ENCODE measurements at places on chromosomes 5 and 9.

DNA sequence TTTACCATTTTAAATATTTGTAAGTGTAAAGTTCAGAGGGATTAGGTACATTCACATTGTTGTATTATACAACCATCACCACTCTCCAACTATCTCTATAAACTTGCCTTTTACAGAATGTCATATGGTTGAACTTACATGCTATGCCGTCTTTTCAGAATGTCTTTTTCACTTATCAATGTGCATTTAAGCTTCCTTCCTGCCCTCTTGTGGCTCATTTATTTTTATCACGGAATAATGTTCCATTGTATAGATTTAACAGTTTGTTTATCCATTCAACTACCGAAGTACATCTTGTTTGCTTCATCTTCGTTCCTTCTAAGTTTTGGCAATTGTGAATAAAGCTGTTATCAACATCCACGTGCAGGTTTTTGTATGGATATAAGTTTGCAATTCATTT, 133.3 kb upstream of the C6 start:
- H3K4me1 ChIP-seq, result no peaks in the 10 kb centered on the region
- H3K4me3 ChIP-seq, result no peak overlapping the region
- H3K36me3 ChIP-seq, result no peaks in the 10 kb centered on the region
- no peak for DNase-seq
- no peaks in the 10 kb centered on the region for H3K27me3 ChIP-seq

DNA sequence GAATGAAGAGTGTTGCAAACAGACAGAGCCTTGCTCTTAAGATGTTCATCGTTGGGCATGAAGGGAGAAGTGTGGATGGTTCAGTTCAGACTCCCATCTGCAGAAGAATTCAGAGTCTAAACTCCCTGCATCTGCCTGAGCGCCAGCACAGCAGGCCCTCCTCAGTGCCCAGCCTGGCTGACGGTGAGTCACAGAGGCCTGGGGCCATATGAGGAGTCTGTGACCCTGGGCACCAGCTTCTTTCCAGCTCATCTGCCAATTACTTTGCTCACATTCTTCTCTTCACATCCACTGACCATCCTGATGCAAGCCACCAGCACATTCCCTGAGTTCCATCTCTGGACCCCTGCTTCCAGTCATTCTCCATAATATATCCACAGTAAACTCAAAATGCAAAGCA, 401.1 kb upstream of the TRPC7 start:
- no peak overlapping the region for H3K27ac ChIP-seq
- no peak overlapping the region for H3K4me3 ChIP-seq
- H3K36me3 ChIP-seq, result no peaks in the 10 kb centered on the region
- H3K4me1 ChIP-seq, result peaks cover 4% of the 10 kb centered on the region
- no peak for DNase-seq

GRCh38 chr5:138565100-138565821, 9.9 kb downstream of the HSPA9 start:
- H3K36me3 ChIP-seq, result peaks cover 52% of the 10 kb centered on the region
- H3K4me3 ChIP-seq, result no peak overlapping the region
- H3K27ac ChIP-seq, result no peak overlapping the region
- peaks cover 2% of the 10 kb centered on the region for H3K27me3 ChIP-seq
- H3K4me1 ChIP-seq, result no peaks in the 10 kb centered on the region

DNA sequence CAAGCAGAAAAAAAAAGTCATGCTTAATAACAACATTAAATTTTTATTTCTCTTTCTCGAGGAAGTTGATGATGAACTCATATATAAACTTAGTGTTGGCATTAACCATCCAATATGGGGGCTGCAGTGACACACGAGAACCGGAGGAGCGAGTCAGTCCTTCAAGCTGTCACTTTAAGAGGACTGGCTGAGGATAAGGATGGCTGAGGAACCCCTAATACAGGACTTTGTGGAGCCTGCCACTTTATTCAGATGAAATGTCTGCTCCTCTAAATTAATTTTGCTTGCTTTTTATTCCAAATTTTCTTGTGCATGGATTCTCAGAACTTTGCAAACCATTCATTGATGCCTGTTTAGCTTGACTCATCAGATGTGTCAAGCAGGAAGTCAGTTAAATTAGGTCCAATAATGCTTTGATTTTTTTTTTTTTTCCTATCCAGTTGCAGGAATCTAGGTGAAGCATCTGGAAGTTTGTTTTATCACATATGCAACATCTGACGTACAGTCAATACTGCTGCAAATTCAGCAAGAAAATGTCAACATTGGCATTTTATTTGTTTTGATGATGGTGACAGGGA, 144.2 kb upstream of the COL5A1 start:
- no peak for DNase-seq
- H3K4me3 ChIP-seq, result no peak overlapping the region
- H3K36me3 ChIP-seq, result no peaks in the 10 kb centered on the region
- no peak overlapping the region for H3K27ac ChIP-seq

DNA sequence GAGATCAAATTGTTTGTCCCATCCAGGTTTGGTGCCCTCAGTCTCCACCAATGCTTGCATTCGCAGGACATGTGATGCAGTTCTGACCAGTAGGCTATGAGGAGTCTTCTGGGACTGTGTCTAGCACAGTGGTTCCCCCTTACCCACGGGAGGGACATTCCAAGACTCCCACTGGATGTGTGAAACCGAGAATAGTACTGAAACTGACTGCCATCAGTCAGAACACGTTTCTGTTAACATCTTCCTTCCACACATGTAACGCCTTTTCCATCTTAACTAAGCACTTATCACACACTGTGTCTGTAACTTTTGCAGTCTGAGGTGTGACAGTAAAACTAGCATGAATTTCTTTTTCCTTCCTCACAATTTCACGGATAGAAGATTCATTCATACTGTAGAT, 74.7 kb downstream of the PTTG1 start:
- H3K36me3 ChIP-seq, result no peaks in the 10 kb centered on the region
- DNase-seq, result no peak
- peaks cover 23% of the 10 kb centered on the region for H3K4me1 ChIP-seq
- no peak overlapping the region for H3K27ac ChIP-seq
- H3K27me3 ChIP-seq, result peaks cover 1% of the 10 kb centered on the region

- peaks cover 4% of the 10 kb centered on the region for H3K36me3 ChIP-seq
- H3K4me3 ChIP-seq, result no peak overlapping the region
- H3K4me1 ChIP-seq, result peaks cover 46% of the 10 kb centered on the region
- H3K27ac ChIP-seq, result no peak overlapping the region
- DNase-seq, result no peak
These were observed 5.6 kb downstream of the AP3S1 start for GRCh38 chr5:115847290-115847689.

DNA sequence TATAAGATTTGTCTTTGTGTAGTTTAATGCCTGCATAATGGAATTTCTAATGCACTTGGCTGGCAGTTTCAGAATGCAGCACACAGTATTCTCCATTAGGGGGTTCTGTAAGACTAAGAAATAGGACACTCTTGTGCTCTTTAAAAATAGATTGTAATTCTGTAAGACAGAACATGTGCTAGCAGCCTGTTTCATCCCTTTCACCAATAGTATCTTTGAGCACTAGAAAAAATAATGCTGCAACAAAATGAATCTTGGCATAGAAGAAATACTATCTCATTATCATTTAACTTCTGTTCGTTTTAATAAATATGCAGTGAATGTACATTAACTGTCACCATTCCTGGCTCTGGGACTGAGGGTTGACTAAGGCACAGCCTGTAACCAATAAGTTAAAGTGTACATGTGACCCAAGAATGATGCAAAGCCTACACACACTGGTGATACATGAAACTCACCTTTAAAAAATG, 23.8 kb upstream of the ZNF622 start:
- H3K36me3 ChIP-seq, result no peaks in the 10 kb centered on the region
- H3K4me3 ChIP-seq, result no peak overlapping the region
- no peak overlapping the region for H3K27ac ChIP-seq
- no peaks in the 10 kb centered on the region for H3K4me1 ChIP-seq
- H3K27me3 ChIP-seq, result peaks cover 3% of the 10 kb centered on the region

DNA sequence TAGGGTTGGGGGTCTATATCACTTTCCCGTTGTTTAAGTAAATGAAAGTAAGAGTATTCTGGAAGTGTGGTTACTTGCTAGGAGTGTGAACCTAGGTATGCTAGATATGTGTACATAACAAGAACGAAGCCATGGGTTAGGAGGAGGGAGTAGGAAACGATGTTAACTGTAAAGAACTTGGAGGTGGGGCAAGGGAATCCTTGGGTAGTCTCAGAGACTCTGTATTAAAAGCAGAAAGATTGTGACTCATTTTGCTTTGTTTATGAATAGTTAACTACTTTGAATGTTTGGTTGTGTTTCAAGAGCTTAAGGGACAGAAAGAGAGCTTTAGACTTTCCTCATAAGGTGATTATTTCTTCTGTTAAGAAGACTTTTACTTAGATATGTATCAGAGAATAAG, 59.9 kb downstream of the TMEM252 start:
- no peak for DNase-seq
- H3K27ac ChIP-seq, result no peak overlapping the region
- peaks cover 2% of the 10 kb centered on the region for H3K27me3 ChIP-seq
- no peak overlapping the region for H3K4me3 ChIP-seq

DNA sequence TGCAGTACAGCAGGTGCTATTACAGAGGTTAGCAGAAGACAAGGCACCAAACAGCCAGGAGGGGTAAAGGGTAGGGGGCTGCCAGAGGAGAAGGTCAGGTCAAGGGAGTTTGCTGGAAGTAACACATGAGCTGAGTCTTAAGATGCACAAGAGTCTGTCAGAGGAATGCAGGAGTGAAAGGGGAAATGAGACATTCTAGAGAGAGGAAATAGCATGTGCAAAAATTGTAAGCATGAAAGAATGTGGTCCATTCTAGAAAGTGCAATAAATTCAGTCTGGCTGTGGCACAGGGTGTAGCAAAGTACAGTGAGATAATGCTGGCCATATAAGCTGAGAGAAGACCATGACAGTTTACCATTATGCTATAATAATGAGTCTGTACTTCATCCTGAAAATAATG, 6.6 kb downstream of the GOLGA1 start:
- no peaks in the 10 kb centered on the region for H3K36me3 ChIP-seq
- H3K27ac ChIP-seq, result no peak overlapping the region
- no peak overlapping the region for H3K4me3 ChIP-seq

DNA sequence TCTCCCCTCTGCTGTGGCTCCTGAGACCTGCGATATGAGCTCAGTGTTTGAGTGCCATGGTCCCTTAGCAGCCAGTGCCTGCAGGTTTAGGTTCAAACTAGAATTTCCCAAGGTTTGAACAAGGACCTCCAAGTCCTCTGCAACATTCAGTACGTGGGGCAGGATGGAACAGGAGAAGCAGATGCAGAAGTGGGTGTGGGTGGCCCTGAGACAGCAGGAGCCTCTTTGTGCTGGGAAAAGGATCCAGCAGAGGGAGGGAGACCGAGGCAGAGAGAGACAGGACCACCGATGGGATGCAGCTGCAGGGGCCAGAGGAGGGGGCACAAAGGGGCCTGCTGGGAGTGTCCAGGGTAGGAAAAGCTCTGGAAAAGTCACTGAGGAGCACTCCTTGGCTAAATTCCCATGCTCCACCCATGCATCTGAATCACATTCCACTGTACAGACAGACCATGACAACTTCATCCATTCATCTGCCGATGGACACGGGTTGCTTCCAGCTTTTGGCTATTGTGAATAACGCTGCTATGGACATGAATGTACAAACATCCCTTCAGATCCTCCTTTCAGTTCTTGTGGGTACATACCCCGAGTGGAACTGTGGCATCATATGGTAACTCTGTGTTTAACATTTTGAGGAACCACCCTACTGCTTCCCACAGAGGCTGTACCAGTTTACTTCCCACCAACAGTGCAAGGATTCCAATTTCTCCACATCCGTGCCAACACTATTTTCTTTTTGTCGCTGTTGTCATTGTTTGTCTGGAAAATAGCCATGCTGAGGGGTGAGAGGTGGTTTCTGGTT, 26.7 kb upstream of the SUSD3 start:
- peaks cover 10% of the 10 kb centered on the region for H3K4me1 ChIP-seq
- H3K36me3 ChIP-seq, result peaks cover 4% of the 10 kb centered on the region
- H3K27ac ChIP-seq, result no peak overlapping the region
- no peak overlapping the region for H3K4me3 ChIP-seq

- no peaks in the 10 kb centered on the region for H3K36me3 ChIP-seq
- no peaks in the 10 kb centered on the region for H3K4me1 ChIP-seq
These were observed 13.8 kb downstream of the TBC1D2 start for GRCh38 chr9:98241357-98242300.

- no peak overlapping the region for H3K4me3 ChIP-seq
- H3K4me1 ChIP-seq, result no peaks in the 10 kb centered on the region
- no peaks in the 10 kb centered on the region for H3K27me3 ChIP-seq
- H3K27ac ChIP-seq, result no peak overlapping the region
These were observed 27.1 kb upstream of the PRR16 start for GRCh38 chr5:120436996-120437395.

DNA sequence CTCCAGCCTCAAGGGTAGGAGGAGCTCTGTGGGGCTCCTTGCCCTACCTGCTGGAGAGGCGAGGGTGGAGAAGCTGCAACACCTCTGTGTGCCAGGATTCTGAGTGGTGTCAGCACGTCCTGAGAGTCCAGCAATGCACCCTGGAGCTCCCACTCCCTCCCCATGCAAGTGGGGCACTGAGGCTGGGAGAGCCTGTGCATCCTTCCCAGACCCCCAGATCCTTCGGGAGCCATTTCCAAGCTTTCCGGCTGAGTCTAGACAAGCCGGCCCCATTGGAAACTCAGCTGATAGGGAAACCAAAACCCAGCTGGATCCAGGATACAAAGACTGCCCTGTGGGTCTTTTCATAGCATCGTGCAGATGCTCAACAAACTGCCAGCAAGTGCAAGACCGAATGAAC, 1.8 kb downstream of the FAM163B start:
- DNase-seq, result no peak
- H3K27ac ChIP-seq, result no peak overlapping the region
- H3K4me1 ChIP-seq, result peaks cover 9% of the 10 kb centered on the region
- peaks cover 10% of the 10 kb centered on the region for H3K27me3 ChIP-seq
- no peaks in the 10 kb centered on the region for H3K36me3 ChIP-seq

DNA sequence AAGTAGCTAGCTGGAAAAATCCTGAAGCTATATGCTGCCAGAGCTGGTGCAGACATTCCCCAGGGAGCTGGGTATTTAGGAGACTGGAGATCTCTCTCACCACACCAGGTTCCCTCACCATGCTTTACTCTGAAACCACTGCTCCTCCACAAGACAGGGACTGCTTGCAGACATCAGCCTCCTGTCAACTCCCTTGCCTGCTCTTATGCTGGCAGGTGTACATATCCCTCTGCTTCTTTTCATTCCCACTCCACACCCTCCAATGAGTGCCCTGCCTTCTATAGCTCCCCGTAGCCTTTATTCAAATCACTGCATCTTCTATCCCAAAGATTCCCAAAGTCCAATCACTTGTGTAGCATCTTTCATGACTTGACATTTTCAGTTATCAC, 380.7 kb downstream of the NFIB start:
- H3K27ac ChIP-seq, result no peak overlapping the region
- DNase-seq, result no peak
- peaks cover 2% of the 10 kb centered on the region for H3K27me3 ChIP-seq
